Activated effector memory CD4-positive, alpha-beta T cell treated with Interleukin-2 at 50 U/mL for 16 hours (primary cell): ENCODE measurements at places on chromosomes 3 and 15.

- no peak for DNase-seq
Measured at GRCh38 chr15:92163641-92164040, 230.0 kb upstream of the ST8SIA2 start.

DNA sequence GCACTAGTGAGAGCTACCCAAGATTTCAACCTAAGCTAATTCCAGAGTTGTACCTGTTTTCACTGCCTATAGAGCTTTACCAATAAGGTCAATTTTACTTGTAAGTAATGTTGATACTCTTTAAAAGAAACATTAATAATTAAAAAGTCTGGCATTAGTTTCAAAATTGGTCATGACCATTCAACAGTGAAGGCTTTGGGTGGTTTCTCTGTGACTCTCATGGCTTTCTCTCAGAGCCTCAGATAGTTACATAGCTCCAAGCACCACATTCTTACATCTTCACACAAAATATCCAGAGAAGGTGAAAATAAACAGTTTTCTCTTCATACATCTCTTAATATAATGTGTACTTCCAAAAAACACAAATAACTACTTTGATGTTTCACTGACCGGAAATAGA lies 61.5 kb upstream of the TCF12 start:
- DNase-seq: no peak

DNA sequence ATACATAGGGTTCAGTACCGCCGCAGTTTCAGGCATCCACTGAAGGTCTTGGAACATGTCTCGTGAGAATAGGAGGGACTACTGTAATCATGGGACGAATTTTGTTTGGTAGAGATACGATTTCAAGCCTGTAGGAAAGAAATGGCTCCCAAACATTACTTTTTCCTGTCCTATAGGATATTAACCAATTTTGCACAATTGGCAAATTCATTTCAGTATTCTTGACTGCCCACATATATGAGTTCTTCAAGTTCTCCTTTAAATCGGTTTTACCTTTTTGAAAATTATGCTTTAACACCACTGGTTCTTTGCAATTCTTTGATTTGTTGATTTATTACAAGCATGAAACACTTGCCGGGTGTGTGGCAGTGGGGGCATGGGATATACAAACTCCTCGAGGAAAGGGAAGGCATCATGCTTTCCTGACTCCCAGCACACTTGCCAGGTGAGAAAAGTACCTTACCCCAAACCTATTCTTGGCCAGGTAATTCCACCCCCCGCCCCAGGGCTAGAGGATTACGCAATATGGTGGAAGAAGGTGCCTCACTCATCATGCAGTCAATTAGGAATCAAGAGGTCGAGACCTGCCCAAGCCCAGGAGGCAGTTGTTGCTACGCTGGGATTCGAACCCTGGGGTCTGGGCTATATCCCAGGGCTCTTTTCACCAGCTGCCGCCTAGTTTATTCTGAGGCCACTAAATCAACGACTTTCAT lies 584 bp upstream of the LARS2 start:
- DNase-seq: no peak

- DNase-seq: peak; percentile 7
Measured at GRCh38 chr3:107430214-107430995, 53.2 kb downstream of the CCDC54 start.

GRCh38 chr3:79521221-79521848 lies 246.5 kb downstream of the ROBO1 start:
- no peak for DNase-seq

DNA sequence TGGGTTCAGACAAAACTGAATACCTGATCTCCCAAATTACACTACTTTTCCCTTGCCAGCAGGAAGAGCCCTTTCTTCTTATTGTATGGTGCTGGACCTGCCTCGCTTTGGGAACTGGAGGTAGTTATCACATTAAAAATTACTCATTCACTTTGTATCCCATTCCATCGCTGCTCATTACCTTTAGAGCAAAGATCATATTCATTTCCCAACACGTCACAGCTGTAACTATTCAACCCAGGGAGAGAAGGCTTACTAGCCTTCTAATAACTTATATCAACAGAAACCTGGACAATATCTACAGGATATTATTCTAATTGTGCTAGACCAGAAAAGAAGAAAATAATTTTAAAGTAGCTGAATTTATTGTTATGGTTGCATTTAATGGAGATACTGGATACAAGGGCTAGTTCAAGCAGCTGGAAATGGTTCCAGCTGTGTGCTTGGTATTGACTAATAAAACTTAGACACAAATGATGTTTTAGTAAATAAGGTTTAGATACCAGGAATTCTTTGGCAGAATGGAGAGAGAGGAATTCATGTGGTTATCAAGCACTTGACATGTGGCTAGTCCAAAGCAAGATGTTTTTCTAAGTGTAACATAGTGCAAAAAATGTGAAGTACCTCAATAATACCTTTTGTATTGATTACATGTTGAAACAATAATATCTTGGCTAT lies 656.3 kb downstream of the ROBO1 start:
- no peak for DNase-seq

DNA sequence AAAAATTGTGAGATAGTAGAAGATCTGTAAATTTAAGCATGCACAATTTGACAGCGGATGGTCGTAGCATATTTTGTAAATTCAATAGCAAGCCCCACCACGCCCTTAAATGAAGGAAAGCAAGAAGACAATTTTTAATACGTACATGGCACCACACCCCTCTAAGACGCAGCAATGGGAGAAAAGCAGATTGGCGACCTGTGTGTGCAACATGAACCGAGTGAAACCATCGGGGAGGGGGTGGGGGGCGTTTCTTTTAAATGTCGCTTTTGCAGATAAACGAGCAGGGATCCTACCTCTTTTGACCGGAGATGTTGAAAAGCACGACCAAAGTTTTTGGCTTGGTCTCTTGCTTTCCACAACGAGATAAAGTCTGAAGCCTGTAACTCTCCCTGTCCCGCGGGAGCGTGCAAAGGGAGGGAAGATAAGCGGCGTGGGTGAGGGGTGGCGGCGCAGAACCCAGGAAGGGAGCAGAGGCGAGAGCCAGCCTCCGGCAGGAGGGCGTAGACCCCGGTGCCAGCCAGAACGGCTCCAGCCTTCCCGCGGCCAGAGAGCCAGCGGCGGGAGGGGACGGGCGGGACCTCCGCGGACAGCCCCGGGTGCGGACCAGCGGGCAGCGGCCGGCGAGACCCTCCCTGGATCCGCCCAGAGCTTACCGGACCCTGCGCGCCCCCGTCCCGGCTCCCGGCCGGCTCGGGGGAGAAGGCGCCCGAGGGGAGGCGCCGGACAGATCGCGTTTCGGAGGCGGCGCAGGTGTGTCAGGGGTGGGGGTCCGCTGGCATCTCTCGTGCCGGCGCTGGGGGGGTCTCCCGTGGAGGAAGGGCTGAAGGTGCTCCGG lies at the start of gene CHL1:
Gene CHL1 (plus strand): TSS at position 453 of the 838 bp plus-strand sequence. CDS start 123,014 bp downstream, outside the sequence.
- DNase-seq: no peak
